ENCODE measurements at places on chromosomes 6 and 20.

GRCh38 chr6:33834401-33835392 is 30.9 kb upstream of the MLN start:
- no peak for DNase-seq

DNA sequence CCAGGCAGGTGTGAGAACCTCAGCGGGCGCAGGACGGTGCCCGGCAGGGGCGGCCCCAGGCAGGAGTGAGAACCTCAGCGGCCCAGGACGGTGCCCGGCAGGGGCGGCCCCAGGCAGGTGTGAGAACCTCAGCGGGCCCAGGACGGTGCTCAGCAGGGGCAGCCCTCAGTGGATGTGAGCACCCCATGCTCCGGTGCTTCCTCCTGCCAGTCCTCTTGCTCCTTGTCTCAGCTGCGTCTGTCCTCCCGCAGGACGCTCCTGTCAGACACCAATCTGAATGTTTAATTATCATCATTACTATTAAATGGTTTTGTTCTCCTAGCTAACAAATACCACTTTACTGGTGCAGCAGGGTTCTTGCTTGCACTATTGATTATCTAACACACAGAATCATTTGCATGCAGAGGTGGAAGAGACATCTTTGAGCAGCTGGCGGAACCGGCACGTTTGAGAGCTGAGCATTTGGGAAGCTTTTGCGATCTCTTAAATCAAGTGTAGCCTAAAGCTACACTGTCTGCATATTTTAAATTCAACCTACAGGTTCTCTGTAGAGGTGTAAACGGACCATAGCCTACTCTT is 39.4 kb upstream of the DACT2 start:
- DNase-seq: no peak

DNA sequence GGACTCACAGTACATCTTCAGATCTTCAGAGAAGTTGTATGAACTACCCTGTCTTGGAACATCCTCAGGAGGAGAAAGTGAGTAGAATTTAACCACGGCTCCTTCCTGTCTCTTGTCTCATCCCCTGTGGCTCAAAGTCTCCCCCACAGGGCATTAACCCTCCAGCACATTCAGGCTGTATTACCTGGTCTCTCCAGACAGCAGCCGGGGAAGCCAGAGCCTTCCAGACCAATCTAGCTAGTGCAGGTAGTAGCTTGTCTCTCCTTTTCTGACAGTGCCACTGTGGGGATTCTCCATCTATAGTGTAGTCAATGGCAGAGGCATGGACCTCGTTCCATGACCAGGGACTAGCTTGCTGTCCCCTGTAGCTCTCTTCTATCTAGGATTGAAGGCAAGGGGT is 16.9 kb upstream of the ELMO2 start:
- DNase-seq: no peak

DNA sequence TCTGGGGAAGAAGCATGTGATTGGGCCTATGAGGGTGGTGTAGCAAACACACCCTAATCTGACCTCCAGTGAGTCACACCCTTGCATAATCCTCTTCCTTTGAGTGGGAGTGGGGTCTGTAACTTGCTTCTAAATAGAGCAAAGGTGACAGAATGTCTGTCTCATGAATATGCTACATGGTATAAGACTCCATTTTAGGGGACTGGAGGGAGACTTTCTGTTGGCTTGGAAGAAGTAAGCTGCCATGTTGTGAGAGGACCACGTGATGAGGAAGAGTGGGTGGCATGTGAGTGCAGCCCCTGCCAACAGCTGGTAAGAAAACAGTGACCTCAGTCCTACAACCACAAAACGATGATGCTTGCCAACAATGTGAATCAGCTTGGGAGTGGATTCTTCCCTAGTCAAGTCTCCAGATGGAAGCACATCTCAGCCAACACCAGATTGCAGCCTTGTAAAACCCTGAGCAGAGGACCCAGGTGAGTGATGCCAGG is 3.7 kb downstream of the AK9 start:
- DNase-seq: no peak

DNA sequence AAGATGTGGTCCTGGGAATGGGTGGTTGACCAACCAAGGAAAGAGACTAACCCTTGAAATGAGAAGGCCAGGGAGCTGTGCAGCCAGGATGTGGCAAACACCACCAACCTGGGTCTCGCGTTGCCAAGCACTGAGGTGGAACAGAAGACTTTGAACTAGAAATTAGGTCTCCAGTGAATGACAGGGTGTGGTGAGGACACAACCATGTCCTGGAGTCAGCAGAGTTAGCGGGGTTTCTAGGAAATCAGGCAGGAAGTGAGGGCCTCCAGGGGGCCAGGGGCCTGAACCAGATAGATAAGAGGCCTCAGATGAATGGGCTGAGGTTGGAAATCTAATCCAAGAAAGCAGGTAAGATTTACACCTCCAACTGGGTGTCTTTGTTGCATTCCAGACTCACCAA is 353.3 kb upstream of the ARID1B start:
- DNase-seq: peak; percentile 23

GRCh38 chr6:52164319-52165094 is 21.7 kb upstream of the IL17A start:
- no peak for DNase-seq

DNA sequence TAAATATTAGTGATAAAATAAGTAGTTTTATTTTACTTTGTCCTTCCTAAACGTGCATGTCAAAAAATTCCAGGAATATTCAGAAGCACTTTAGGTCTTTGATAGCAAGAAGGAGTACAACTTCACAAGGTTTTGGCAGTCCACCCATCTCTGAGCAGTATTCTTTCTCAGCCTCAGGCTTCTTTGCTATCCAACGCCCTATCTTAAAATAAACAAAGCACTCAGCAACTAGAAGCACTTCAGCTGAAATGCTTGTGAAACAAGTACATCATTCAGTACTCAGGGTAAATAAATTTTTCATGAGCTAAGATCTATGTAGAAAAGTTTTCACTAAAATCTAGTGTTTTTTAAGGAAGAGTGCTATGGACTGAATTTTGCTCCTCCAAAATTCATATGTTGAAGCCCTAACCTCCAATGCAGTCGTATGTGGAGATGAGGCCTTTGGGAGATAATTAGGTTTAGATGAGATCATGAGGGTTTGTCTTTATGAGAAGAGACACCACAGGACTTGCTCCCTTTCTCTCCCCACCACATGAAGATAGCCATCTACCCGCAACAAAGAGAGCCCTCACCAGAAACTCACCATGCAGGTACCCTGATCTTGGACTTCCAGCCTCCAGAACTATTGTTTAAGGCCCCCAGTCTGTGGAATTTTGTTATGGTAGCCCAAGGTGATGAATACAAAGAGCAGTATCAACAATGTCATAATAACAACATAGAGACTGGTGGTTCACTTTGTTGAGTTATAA is 539.1 kb downstream of the TFAP2A start:
- DNase-seq: no peak

DNA sequence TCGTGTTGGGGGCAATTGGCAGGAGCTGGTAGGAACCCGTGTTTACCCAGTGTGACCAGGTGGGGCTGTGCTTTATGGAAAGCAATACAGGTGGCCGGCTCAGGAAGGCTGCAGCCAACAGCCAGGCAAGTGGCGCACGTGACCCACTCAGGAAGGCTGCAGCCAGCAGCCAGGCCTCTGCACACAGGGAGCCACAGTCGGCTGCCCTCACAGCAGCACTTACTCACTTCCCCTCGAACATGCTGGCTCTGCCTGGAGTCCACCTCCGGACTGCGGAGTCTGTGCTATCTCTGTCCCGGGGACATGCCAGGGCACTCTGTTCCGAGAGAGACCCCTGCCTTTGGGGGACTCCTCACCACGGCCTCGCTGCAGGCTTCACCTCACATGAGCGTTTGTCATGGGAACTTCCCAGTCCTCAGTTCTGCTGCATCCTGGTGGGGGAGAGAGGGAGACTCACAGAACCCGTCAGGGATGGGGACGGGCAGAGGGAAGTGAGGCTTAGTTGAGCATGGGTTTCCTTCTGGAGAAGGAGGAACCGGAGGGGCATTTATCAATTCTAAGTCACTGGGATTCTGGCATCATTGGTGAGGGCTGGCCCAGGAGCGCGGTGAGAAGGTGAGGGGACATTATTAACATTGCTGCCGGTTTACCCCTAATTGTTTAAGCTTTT is 76.8 kb downstream of the TTLL2 start:
- DNase-seq: no peak

DNA sequence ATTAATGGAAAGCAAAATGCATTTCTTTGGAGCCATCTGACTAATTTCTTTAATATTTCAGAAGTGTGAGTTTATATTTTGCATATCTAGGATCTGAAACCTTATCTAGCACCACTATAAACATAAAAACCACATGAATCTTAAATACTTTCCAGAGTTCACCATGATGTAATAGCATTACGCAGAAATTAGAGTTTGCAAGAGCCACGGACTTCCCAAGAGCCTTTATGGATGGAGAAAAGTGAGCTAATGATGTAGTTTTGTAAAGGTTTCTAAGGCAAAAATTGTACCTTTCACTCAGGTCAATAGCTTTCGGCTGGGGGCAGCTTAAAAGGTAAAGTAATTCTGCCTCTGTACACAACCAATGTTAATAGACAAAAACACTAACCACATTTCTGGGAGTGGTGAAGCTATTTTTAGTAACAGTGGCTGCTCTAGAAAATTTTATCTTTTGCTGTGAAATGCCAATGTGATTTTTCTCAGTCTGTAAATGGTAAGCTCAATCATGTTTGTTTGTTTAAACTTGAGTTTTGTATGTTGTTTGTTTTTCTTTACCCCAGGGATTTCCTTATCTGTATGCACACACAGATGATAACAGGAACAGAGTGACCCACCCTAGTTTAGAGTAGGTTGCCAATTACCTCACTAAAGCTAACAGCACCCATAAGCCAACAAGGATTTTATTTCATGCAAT is 80.5 kb downstream of the FILIP1 start:
- DNase-seq: no peak

- no peak for DNase-seq
These were observed 322.1 kb downstream of the RNGTT start for GRCh38 chr6:88641178-88641903.

GRCh38 chr6:144666781-144667180 is 381.6 kb downstream of the UTRN start:
- no peak for DNase-seq

- no peak for DNase-seq
These were observed 3.9 kb upstream of the NKX2-2 start for GRCh38 chr20:21517566-21518277.

GRCh38 chr20:52150440-52151258 is 40.9 kb downstream of the ZFP64 start:
- peak; percentile 34 for DNase-seq

DNA sequence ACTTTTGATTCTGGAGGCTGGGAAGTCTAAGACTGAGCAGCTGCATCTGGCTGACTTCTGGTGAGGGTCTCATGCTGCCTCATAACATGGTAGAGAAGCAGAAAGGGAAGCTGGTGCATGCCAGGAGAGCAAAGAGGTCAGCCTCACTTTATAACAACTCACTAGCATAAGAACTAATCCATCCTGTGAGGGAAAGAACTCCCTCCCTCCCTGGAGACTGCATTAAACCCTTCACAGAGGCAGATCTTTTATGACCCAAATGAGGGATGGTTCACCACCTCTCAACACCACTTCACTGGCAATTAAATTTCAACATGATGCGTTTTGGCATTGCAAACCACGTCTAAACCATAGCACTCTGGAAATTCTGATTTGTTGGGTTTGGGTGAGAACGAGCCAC is 33.9 kb downstream of the STXBP5 start:
- DNase-seq: no peak
